ENCODE measurements at places on chromosomes 6 and 20. TPM values are rescaled to one million over a fixed set of nuclear protein-coding genes. Genes with fewer than 3 reads are reported as not detected.

TGM3 gene
- not detected for total RNA-seq

TREM2 gene
- not detected for total RNA-seq

DAAM2 gene
- not detected for total RNA-seq

ADGRB3 gene
- not detected for total RNA-seq

SLC17A1 gene
- 0.64 TPM for total RNA-seq

COL19A1 gene
- not detected for total RNA-seq

ADGRG6 gene
- 33.4 TPM for total RNA-seq

NPEPL1 gene
- 71.6 TPM for total RNA-seq

TRIM15 gene
- not detected for total RNA-seq

RSPH9 gene
- total RNA-seq = not detected

RNF182 gene
- not detected for total RNA-seq

ENPP4 gene
- 2.3 TPM for total RNA-seq

PRR18 gene
- total RNA-seq = not detected

MBOAT1 gene
- 14.7 TPM for total RNA-seq

IYD gene
- not detected for total RNA-seq

BMP7 gene
- 0.24 TPM for total RNA-seq

PSORS1C1 gene
- 1.8 TPM for total RNA-seq

MEP1A gene
- not detected for total RNA-seq

MYCT1 gene
- total RNA-seq = not detected

CCN2 gene
- total RNA-seq = 157 TPM

SNX14 gene
- 110 TPM for total RNA-seq

TREM1 gene
- total RNA-seq = not detected

VGLL2 gene
- not detected for total RNA-seq

LY6G5C gene
- total RNA-seq = 0.30 TPM

RAD21L1 gene
- total RNA-seq = 0.57 TPM

TUBB gene
- total RNA-seq = 538 TPM

TSBP1 gene
- total RNA-seq = not detected

TRIM31 gene
- 3.0 TPM for total RNA-seq

CDC5L gene
- 12.2 TPM for total RNA-seq

FAM83B gene
- total RNA-seq = not detected

HLA-DRA gene
- not detected for total RNA-seq

REM1 gene
- total RNA-seq = not detected

GPR6 gene
- total RNA-seq = not detected

GPR63 gene
- total RNA-seq = 0.46 TPM

KHDC1L gene
- total RNA-seq = not detected

SYNGAP1 gene
- 0.14 TPM for total RNA-seq

NKAPL gene
- not detected for total RNA-seq

CTAGE9 gene
- not detected for total RNA-seq

CBFA2T2 gene
- 51.9 TPM for total RNA-seq

CDK19 gene
- 8.9 TPM for total RNA-seq

OR2H1 gene
- total RNA-seq = not detected

CDSN gene
- total RNA-seq = not detected

LY6G6F gene
- not detected for total RNA-seq

RIN2 gene
- 59.0 TPM for total RNA-seq

NKAIN4 gene
- total RNA-seq = 5.0 TPM

DZANK1 gene
- total RNA-seq = 2.7 TPM

MEI4 gene
- total RNA-seq = not detected

OR5V1 gene
- not detected for total RNA-seq

PABPC1L gene
- total RNA-seq = 10.3 TPM

ZNF451 gene
- 25.3 TPM for total RNA-seq

PTK6 gene
- total RNA-seq = 4.4 TPM

VNN1 gene
- total RNA-seq = not detected

Data from Caki2 (cell line).